ENCODE measurements at places on chromosomes 11 and 22.

DNA sequence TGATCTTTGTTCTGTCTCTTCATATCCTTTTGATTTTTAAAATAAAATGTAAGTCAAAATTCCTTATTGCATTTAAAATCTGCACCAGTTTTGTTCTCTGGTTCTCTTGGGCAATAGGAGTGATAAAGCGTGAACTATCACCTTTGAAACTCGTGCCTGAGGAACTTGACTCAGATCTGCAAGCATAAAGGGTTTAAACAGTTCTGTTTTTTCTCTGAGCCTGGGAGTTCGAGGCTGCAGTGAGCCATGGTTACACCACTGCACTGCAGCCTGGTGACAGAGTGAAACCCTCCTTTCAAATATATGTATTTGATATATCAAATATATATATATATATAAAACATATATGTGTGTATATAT lies 38.9 kb upstream of the CLMP start:
- DNase-seq = no peak

- DNase-seq = no peak
These were observed 365.5 kb downstream of the MIAT start for GRCh38 chr22:27022896-27023361.

DNA sequence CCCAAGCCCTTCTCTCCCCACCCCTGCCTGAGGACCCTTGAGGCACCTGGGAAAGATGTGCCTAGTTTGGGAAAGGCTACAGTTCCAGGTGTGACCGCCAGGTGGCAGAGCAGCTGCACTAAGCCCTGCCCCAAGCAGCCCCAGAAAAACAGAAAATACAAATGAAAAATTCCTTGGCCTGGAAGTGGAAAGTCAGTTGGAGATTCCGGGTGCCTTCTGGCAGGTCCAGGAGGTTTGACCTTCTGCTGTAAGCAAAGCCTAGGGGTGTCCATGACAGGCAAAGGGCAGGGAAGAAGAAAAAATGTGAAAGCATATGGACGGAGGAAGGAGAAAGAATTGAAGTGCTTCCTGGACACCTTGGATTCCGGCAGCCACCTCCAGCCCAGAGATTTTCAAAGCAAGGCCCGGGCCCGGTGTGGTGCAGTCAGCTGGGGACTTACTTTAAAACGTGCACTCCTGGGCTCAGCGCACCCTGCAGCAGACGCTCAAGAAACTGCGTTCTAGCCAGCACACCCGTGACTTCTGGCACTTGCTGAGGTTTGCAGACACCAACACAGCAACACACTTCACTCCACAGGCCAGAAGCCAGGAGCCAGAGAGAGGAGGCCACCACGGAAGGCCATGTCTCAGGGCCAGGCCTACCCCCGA lies 37.3 kb upstream of the SLC22A12 start:
- peak; percentile 66 for DNase-seq

DNA sequence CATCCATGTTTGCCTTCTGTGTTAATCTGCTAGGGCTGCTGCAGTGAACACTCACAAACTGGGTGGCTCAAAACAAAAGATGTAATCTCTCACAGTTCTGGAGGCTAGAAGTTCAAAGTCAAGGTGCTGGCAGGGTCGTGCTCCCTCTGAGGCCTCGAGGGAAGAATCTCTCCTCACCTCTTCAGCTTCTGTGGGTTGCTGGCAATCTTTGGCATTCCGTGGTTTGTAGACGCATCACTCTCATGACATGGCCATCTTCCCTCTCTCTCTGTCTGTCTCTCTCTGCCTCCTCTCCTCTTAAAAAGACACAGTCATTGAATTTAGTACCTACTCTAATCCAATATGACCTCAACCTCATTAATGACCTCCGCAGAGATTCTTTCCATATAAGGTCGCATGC lies 78.8 kb downstream of the TSPAN18 start:
- no peak for DNase-seq

DNA sequence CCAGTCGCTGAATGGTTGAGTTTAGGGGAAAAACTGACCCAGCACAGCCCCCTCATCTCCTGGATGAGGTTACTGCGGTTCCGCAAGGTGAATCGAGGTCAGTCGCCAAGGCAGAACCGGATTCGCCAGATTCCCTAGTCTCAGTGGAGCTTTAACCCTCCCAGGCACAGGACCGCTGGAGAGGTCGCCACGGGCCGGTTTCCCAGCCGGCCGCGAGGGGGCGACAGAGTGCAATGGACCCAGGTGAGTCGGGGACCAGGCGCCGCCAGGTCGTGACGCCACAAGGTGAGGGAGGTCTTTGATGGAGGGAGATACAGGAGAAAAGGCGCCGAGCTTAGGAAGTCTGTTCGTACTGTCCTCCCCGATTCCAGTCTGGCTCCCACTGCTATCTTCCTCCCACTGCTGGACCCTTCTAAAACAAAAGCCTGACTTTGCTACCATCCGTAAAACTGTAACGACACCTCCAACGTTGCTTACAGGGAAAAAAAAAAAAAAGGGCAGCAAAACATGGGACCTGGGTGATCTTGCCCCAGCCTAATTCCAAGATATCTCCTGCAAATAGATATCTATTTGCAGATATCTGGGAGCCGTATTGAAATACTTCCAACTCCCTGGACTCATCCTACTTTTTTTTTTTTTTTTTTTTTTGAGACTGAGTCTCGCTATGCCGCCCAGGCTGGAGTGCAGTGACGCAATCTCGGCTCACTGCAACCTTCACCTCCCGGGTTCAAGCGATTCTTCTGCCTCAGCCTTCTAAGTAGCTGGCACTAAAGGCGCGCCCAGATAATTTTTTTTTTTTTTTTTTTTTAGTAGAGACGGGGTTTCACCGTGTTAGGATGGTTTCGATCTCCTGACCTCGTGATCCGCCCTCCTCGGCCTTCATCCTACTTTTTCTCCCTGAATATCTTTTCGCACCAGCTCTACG lies 1.4 kb upstream of the GGA1 start:
- peak; percentile 69 for DNase-seq

DNA sequence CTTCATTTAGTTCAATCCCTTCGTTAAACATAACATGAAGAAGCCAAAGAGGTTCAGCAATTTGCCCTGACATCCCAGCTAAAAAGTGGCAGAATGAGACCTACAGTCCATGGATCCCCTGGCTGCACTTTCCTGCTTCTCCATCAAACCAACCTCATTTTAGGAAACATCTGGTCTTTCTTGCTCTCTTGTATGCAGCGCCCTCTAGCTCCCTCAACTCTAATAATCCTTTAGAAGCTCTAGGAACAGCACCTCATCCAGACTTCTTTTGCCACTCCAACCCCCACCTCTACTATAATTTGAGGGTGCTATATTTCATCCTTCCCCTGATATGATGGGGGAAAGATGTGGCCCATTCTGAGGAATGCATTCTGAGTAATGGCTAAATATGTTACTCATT lies 7.4 kb downstream of the CNTF start:
- DNase-seq = no peak

DNA sequence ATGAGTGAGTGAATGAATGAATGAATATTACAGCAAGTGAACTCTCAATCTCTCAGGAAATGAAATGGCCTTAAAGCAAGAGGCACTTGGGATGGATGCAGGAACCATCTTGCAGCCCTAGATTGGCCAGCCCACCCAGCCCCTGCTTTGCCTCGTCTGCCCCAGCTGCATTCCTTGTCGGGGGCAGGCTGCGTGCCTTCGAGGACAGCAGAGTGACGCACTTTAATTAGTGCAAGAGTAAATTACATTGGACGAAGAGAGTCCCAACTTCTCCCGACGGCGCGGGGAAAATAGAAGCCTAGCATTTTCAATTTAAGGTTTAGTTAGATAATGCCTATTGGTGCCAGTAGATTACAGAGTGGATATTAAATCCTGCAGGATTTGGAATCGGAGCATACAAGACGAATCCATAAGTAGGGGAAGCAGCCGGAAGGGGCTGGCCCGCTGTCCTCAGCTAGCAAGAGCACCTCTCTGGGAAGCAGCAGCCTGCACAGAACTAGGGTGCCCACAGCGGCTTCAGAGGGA lies 33.8 kb downstream of the TRIM29 start:
- DNase-seq = no peak
